Heart right ventricle (tissue), 16 donors: ENCODE measurements at places on chromosomes 3 and 15. TPM values are rescaled to one million over a fixed set of nuclear protein-coding genes. Genes with fewer than 3 reads are reported as not detected.

CRTC3 gene
- 34.9 TPM for total RNA-seq

LNP1 gene
- total RNA-seq, result 4.3 TPM

NR2E3 gene
- total RNA-seq, result not detected

SV2B gene
- 1.4 TPM for total RNA-seq

METTL6 gene
- 9.3 TPM for total RNA-seq

TRAT1 gene
- total RNA-seq, result not detected

ABI3BP gene
- 23.6 TPM for total RNA-seq

CYP8B1 gene
- total RNA-seq, result not detected

C3orf70 gene
- 2.0 TPM for total RNA-seq

RPSA gene
- total RNA-seq, result 651 TPM

SCN11A gene
- total RNA-seq, result not detected

TMEM207 gene
- total RNA-seq, result not detected

NR1I2 gene
- total RNA-seq, result not detected

HESX1 gene
- total RNA-seq, result not detected

GOLGA6B gene
- total RNA-seq, result not detected

KNL1 gene
- 2.6 TPM for total RNA-seq
